GM12891 (cell line): ENCODE measurements at places on chromosomes 1 and 21.

DNA sequence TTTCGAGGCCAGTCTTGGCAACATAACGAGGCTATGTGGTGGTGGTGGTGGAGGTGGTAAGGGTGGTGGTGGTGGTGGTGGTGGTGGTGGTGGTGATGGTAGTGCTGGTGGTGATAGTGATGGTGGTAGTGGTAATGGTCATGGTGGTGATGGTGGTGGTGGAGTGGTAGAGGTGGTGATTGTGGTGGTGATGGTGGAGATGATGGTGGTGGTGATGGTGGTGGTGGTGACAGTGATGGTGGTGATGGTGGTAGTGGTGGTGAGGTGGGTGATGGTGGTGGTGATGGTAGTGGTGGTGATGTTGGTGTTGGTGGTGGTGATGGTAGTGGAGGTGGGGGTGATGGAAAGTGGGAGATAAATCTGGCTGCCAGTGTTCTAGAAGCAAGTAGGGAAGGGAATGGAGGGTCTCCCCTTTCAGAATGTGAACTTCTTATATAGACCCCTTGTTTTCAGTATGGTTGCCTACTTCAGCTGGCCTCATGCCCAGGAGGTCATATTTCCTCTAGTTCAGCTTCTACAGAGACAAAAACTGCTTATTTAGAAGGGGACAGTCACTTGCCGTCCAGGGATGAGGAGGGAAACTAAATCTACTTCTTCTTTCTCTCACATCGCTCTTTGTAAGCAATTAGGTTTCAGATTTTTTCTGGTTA, 27.5 kb downstream of the SH3BGR start:
- no peak for DNase-seq

- no peak for DNase-seq
Observed at GRCh38 chr1:175354080-175354479, 161.5 kb upstream of the KIAA0040 start.

GRCh38 chr1:72634946-72635345, 352.6 kb upstream of the NEGR1 start:
- DNase-seq: no peak

GRCh38 chr1:53957194-53957818, 11.2 kb downstream of the LRRC42 start:
- no peak for DNase-seq

DNA sequence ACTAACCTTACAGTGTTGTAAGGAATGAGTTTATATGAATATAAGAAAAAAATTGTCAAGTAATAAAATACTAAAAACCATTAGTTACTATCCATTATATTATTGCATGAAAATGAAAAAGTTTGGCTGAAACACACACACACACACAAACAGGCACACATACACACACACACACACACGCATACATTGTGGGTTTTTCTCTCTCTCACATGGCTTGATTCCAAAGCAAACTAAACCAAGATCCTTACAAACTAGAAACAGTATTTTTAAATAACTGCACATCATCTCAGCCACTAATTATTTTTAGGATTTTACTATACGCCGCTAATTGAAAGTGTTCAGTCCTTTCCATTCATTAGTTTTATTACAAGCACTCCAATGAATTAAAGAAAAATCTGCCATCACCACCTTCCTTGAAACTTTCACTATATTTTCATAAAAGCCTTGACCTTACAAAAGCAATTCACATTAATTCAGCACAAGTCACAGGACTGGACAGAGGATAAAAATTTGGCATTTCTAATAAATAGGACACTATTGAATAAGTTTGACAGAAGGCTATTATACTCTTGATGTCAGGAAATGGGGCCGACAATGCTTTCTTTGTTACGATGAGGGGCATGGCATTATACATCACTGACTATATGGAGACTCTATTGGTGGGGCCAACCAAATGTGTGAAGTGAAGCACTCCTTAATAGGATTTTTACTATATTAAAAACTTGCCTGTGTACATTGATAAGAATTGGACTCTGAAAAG, 187.0 kb upstream of the ESRRG start:
- DNase-seq: no peak

DNA sequence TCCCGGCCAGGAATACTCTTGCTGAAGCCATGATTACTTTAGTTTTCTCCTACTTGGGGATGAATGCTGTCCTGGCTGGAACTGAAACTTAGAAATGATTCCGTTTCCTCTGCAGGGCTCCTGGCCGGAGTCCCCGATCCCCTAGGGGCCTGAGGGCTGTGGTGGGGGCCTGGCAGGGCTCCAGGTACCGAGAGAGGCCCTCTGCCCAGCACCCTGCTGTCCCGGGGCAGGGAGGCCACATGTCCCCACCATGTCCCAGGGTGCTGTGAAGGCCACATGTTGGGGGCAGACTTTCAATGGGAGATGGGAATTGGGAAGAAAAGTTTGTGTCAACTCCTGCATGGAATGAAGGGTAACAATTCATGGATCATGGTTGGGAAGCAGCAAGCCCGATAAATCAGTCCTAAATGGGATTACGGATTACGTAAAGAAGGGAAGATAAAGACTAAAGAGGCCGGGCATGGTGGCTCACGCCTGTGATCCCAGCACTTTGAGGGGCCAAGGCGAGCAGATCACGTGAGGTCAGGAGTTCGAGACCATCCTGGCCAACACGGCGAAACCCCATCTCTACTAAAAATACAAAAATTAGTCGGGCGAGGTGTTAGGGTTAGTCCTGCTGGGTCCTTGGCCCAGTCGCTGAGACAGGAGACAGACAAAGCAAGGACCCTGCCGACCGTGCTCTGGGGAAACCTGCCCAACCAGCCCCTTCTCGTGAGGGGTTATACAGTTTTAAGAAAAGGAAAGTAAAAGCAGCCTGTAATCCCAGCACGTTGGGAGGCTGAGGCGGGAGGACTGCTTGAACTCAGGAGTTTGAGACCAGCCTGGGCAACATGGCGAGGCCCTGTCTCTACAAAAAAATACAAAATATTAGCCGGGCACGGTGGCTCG, 37.6 kb downstream of the MORN1 start:
- no peak for DNase-seq

DNA sequence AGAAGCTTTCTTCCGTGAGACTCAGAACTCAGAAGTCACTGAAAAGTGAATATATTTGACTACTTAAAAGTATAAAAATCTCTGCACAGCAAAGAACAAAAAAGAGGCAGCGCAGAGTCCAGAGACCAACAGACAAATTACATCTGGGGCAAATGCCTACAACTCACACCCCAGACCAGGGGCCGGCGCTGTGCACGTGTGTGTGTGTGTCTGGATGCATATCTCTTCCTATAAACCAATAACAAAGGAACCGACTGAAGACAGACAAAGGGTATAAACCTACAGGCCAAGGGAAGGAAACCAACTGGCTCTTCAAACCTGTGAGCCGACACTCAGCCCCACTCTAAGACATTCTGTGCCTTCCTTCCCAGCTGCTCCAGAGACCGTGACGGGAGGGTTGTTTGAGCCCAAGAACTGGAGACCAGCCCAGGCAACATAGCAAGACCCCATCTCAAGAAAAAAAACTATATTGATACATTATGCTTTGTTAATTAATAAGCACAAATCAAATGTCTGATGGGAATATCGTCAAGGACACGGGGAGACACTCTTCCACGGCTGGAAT, 18.8 kb downstream of the WNT9A start:
- no peak for DNase-seq

GRCh38 chr1:162080472-162081015, 11.1 kb downstream of the NOS1AP start:
- DNase-seq: no peak

DNA sequence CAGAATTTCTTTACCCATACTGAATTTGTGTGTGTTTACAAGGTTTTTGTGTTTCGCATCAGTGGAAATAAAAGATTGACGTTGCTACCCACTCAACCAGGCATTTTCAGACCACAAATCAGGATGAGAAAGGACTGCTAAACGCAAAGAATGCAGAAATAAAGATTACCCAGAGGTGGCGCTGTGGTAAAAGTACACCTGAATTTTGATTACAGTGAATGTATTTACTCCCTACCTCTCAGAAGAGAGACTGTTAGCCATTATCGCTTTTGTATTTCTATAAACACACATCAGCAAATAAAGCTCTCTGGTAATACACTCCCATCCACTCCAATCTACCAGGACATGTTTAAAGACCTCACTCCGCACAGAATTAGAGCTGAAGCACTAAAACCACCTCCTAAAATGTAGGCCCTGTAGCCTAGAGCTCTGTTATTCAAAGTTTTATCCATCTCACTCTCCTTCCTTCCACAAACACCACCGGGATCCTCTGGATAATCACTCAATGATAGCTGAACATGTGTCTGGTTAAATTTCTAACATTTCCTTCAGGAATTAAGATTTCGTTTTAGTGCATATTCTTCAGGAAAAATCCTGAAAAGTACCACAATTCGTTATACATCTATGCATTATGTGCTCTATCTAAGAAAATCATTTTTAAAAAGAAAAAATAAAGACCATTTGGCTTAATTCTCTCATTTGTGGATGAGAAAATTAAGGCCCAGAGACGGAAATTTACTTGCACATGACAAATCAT, 2.5 kb upstream of the LMO4 start:
- no peak for DNase-seq

DNA sequence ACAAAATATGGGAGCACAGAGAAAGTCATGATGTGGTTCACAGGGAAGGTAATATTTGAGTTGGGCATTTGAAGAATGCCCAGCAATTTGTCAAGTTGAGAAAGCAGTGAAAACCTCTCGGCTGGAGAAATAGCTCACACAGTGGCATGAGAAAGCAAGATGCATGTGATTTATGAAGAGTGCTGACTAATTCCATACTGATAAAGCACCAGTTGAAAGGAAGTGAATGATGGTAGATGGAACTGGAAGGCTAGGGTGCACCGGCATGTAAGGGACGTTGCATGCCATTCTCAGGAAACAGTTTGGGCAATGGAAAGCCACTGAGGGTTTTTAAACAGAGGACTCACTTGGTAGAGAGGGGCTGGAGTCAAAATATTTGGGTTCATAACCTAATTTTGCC, 53.5 kb upstream of the MTF2 start:
- no peak for DNase-seq

GRCh38 chr1:201053155-201053860, 29.8 kb upstream of the KIF21B start:
- DNase-seq: no peak

DNA sequence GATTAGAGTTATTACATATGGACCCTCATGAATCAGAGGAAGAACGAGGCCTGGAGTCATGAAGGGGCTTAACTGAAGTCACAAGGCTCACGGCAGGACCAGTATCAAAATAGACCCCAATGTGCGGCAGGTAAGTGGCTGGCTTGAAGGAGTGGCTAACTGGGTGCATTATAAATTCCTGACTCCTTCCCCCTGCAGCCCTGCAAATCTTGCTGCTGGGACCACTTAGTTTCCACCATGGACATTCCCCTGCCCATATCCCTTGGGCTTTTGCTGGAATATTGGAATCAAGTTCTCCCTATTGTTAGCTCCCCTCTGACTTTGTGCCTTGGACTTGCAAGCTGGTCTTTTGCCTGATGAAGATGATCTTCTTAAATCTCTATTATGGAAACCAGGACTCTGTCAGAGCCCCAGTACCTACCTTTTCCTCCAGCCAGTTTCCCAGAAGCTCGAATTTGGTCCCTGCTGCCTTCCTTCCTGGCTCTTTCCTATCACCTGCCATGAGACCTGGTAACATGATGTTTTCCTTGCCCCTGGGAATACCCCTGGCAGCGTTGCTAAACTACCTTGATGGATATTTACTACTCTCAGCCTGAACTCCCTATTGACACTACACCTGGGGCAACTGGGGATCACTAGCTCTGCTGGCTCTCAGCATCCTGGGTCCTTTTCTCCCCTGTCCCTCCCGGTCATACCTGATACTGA, 156.0 kb upstream of the JUN start:
- no peak for DNase-seq

DNA sequence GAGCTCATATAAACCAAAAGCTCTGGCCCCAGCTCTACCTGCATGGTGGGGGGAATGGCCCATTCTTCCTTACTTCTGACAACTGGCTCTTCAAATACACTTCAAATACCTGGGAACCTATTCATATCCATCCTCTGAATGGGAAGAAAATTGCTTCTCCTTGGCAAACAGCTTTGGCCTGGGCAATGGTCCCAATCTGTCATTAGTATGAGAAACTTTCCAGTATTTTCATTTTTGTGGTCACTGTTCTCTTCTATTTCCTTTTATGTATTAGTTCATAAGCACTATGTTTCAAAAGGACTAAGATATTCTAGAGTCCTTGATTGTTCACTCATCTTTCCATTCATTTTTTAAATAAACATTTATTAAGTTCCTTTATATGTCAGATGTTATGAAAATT, 5.2 kb upstream of the HSD3B2 start:
- DNase-seq: no peak

DNA sequence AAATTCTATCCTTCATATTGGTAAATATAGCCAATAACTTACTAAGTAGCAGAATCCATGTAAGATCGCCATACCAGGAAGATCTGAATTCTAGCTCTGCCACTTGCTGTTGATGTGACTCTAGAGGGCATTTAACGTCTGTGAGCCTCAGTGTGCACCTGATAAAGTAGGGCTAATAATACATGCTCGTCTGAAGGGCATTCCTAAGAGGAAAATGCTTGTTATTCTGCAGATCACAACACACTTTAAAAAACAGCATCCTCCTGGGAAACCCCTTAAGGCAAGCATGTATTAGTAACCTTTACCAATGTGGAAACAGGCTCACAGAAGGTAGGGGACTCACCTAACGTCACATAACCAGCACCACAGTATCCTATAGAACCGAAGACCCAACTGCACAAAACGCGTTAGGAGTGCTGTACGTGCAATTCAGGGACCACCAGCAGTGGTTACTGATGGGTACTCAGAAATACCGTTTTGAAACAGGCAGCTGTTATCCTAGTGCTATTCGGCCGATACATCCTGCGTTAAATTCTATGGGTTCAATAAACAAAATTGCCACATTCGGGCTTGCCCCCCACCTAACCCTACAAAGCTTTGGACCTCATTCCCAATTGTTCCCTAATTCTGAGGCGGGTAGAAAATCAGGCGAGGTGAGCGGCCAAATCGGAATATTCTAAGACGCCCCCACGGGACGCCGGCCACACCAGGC, 758 bp downstream of the DEPDC1 start:
- DNase-seq: peak; percentile 10

DNA sequence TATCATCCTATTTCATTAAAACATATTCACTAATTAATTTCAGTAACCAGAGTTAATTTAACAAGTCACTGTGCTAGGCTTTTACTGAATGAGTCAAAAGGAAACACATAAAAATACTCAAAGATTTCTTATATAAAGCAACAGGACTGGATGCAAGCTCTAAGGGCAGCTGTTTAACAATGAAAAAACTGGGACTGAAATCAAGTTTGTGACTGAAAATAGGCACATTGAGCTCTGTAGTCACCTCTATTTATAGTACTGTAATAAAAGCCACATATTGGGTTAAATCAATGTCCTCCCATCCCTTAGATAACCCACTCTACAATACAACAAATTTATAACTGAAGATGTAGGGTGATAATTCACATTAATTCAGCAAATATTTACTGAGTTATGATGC, 52.4 kb downstream of the SMYD3 start:
- no peak for DNase-seq
